ENCODE measurements at places on chromosomes 4 and X.

DNA sequence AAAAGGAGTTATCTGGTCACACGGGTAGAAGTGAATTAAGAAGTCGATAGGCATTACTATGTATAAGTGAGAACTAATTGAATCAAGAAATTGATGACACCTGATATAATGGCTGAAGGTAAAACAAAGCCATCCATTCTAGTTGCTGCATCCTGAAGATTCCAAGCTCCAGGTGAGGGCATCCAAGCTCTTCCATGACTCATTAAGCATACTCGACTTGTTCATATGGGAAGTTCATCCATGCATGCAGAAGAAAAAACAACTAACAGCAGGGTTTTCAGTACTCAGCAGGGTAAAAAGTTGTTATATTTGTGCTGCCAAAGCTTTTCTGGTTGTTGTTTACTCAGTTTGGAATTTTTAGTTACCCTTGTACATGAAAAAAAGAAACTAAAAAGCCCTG lies 508.0 kb upstream of the CXorf51A start:
- DNase-seq, result no peak

DNA sequence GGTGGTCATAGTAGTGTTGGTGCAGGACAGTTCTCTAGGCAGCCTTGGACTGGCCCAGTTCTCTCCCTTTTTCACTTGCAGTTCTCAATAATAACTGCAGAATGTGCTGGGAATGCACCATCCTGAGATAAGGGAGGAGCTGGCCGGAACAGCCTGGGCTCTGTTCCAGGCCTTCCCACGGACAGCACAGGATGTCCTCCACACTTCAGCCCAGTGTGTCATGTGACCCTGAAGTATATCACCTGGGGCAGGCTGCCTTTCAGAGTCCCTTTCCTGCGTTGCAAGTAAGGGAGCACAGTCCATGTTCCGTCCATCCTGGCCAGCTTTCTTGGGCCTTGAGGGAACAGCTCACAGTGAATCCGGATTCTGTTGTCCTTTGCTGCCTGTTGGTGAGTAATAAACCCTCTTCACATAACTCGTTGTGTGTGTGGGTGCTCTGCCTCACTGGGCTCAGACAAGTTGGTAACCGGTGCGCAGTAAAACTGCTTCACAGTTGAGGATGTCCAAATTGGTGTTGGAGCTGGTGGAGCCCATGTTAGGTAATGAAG lies 32.3 kb upstream of the BBS12 start:
- DNase-seq, result peak; percentile 72

- peak; percentile 85 for DNase-seq
These were observed at the start of gene STOX2 for GRCh38 chr4:183905081-183905592. Gene STOX2, plus strand, starts transcription at chr4:183905307. Its CDS starts 1,484 bp downstream, at chr4:183906791.

- DNase-seq, result no peak
These were observed 53.1 kb downstream of the TIGD2 start for GRCh38 chr4:89164400-89164799.

- DNase-seq, result no peak
These were observed 123.6 kb upstream of the TET2 start for GRCh38 chr4:105022811-105023667.

- no peak for DNase-seq
These were observed 53.8 kb downstream of the SPRY1 start for GRCh38 chr4:123450393-123450792.

- no peak for DNase-seq
These were observed 398.3 kb upstream of the FAM47C start for GRCh38 chrX:36609616-36610585.

- no peak for DNase-seq
These were observed 70.7 kb downstream of the EVC start for GRCh38 chr4:5781691-5782090.

- no peak for DNase-seq
These were observed 404.0 kb downstream of the PPARGC1A start for GRCh38 chr4:23485801-23486200.

DNA sequence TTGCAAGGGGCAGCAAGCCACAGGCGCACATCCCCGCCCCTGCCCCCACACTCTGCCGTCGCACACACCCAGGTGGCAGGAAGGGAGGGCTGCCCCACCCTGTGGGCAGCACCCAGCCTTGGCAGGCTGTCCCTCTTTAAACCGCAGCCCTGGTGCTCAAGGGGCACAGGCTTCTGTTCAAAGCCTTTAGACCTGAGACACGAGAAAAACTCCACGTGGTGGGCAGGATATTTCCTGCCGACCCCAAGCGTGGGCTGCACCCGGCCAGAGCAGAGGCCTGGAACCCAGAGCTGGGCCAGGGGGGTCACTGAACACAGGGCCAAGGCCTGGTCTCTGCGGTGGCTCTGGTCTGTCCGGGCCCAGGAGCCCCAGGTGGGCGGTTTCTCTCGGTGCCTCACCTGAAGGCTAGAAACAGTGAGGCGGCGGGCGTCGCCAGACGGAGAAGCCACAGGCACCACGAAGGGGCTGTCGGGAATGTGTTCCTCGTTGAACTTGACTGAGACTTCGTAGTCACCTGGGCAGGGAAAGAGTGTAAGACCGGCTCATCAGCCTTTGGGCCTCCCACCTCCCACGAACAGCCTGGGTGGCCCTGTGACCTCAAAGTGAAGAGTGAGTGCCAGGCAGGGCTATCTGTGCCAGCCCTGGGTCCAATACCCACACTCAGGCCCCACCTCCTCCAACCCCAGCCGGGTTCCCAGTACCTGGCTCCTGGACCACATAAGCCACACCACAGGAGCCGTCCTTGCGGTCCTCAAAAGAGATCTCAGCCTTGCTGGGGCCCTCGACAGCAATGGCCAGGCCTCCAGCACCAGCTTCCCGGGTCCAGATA lies 23.0 kb downstream of the FLNA start:
- DNase-seq, result no peak

GRCh38 chr4:159349332-159349731 lies 246.5 kb downstream of the RAPGEF2 start:
- DNase-seq, result no peak

GRCh38 chrX:13803116-13803515 lies 13.8 kb downstream of the GPM6B start:
- DNase-seq, result no peak

DNA sequence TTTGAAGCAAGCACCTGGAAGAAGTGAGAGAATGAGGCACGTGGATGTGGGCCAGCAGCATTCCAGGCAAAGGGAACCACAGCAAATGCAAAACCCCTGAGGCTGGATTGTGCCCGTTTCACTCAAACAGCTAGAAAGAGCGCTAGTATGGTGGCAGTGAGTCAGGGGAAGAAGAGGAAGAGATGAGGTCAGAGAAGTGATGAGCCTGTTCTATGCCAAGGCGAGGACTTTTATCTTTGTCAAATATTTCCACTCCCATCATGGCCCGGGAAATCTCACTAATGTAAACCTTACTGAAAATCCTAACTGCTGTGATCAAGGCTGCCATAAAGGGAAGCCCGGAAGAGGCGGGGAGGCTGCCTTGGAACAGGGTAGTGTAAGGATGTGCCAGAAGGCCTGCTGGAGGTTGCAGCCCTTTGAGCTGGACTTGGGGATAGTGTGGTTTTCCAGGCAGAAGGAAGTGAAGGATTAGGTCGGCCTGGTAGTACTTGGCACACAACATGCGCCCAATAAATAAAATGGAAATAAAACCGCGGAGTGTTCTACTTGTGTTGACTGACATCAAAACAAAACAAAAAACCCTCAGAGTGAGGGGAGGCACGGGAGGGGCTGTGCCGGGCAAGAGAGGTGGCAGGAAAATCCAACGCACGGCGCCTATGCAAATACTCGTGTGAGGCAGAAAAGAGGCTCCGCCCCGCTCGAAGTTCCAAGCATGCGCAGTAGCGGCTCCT lies 1.2 kb upstream of the CDK16 start:
- DNase-seq, result no peak

DNA sequence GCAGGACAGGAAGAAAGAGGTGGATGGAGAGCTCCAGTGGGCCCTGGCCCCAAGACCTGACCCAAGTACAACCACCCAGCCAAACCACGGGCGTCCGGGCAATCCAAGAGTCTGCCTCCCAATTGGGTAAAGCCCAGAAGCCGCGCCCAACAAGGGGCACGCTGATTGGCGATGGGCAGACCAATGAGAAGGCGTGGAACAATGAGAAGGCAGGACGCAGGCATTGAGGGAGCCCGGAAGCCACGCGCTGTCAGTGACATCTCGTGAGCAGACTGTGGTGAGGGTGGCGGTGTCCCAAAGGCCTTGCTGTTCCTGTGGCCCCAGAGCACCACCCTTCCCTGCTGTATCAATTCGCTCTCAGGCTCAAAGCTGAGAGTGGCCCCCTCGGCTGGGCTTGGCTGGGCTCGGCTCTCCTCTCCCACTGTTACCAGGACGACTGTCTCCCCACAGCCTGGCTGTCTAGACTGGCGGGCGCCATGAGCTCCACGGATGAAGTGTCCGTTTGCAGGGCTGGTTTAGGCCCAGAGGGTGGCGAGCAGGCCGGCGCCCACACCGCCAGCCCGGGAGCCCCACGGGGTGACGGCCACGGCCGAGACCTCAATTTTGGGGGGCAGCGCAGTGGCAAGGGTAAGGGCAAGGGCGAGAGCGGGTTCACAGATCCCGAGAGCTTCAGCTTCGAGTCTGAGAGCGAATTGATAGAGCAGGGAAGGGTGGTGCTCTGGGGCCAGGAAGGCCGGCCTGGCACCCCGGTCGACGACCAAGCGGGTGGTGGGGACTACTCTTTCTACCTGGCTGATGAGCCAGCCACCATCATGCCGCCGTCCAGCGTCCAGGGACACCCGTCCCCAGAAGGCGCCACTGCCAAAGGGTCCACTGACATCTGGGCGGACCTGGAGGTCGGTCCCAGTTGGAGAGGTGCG lies at the start of gene LOC101059915:
LOC101059915 (plus strand) TSS at position 219 of the 920 bp plus-strand sequence.
- no peak for DNase-seq

DNA sequence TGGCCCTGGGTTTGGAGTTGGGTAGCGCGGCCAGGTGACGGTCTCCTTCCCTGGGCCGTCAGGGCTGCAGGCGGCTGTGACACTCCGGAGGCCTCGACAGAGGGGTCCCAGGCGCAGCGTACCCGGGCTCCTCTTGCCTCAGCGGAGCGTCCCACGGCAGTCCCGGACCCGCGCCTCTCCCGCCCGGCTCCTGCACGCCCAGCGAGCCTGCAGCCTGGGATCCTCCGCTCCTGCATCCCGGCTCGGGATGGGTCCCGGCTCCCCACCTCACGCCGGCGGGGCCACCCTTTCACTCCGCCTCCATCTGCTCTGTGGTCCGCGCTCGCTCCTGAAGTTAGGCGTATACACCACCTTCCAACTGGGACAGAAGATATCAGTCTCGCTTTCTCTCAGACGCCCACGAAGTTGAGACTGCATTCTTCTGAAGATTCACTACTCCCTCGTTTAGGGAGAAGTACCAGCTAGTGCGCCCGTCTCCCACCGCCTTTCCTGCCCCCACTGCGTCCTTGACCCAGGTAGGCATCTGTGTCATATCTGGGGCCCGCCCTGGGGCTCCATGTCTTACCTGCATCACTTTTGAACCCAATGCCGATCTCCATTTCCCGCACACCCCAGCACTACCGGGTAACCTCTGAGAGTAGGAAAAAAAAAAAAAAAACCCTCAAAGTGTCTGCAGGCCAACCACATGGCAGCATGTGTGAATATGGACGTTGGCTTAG lies 32.3 kb upstream of the KDR start:
- DNase-seq, result no peak

DNA sequence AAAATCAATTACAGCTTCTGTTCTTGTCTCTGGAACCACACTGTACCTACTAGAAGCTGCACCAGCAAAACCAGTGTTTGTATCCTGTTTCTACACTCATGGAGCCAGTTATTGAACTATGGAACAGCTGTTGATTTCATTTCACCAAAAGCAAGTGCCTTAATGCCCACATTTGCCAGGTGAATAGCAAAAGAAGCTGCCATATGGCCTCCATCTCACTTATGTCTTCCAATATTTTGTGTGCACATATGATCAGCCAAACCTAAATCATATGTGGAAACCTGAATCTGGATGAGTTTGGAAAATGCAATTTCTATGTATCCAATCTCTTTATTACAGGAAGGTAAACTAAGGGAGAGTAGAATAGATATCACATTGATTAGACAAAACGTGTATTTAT lies 415.8 kb upstream of the GRID2 start:
- no peak for DNase-seq

GRCh38 chr4:86497980-86498862 lies 95.9 kb upstream of the PTPN13 start:
- no peak for DNase-seq

- no peak for DNase-seq
These were observed 155.8 kb downstream of the PDGFC start for GRCh38 chr4:156815717-156816359.

DNA sequence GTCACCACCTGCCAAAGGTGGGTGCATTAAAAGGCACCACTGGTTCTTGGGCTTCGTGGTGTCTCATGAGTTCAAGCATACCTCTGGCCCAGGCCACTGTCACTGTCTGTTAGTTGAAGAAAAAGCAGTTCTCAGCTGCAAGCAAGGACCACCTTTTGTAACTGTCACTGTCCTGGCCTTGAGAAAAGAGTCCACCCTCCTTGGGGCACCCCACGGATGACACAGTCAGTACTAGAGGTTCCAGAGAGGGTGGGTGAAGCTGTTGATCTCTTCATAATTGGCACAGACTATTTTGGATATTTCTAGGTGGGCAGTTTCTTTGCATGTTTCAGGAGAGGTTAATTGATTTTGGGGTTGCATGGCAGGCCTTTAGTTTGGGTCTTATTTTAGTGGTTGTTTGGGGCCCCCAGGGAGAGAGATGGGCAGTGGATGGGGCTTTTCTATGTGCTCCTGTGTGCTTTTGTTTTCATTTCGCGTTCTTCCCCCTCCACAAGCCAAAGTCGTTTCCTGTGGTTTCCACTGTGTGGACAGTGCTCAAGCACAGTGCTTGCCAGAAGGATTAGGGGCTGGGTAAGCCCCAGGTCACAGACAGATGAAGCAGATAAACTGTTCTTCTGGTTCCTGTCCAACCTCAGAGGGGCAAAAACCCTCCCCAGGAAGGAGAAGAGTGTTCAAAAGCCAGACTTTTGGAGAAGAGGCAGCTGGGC lies 156.2 kb upstream of the PPP1R2C start:
- no peak for DNase-seq

GRCh38 chrX:24491741-24492140 lies 26.7 kb downstream of the PDK3 start:
- DNase-seq, result no peak

DNA sequence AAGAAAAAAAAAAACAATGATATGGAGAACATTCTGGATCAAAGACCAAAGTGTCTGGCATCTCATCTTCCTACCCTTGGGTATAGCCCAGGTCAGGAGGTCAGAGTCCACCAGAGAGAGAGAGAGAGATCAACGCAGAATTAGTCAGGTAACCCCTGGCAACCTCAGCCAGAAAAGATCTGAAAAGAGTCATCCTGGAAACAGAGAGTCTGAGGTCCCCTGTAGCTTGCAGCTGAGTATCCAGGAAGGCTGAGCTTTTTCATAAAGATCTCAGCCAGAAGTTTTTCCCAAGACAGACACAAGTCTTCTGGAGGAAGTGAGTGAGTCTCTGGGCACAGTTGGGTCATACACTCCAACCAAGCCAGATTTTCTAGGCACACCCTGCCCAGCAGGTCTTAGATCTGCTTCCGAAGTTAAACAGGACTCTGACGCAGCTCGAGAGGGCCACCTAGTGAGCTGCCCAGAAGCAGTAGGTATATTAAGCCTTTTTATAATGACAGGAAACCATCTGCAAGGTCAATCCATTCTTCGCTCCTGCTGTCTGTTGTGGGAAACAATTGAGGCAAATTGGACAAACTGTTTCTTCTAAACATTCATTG lies 35.7 kb downstream of the ACE2 start:
- DNase-seq, result peak; percentile 80

- DNase-seq, result no peak
These were observed 13.8 kb downstream of the SH3BP2 start for GRCh38 chr4:2806390-2807355.

All from right atrium auricular region (tissue), 2 donors.